Spinal cord (tissue), 10 donors: ENCODE measurements at places on chromosomes 13 and 19.
A peak's percentile ranks its signal among the peaks of the same experiment; 100 is the strongest.

DNA sequence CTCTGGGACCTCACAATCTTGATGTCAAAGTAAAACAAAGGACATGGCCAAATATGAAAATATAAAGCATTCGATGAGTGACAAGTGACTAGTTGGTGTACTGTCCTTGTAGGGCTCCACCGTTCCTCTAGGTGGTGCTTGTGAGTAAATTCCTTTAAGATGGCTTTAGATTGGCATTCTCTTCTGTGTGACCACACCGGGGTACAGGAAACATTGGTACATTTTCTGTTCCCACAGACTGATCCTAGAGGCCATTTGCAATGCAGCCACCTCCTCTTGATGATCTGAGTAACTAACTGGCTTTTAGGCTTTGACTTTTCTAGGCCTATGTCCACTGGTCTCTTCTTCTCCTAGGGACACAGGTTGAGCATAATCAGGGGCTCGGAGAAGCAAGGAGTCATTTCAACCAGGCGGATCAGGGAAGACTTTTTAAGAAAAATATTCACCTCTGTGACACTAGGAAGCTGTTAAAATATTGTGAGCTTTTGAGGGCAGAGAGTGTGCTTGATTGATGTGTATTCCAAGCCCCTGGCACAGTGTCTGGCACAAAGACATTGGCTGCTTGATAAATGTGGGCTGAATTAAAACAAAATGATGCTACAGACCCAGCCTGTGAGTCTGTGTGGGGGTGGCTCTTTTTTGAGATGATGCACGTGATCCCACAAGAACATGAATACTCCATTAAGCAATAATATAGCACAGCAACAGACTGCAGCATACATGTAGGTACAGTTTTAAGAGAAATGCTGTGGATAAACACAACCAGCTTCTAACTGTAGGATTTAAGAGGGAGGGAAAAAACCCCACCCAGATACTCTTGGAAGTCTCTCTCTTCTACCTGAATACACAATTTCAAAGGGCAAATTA is 21.0 kb downstream of the EPSTI1 start:
- H3K4me3 ChIP-seq: no peak overlapping the region
- DNase-seq: peak; percentile 68
- H3K27me3 ChIP-seq: no peaks in the 10 kb centered on the region
- H3K4me1 ChIP-seq: peaks cover 5% of the 10 kb centered on the region
- no peak overlapping the region for H3K27ac ChIP-seq
- no peaks in the 10 kb centered on the region for H3K36me3 ChIP-seq

GRCh38 chr19:46067691-46068090 is 26.9 kb upstream of the IGFL4 start:
- no peaks in the 10 kb centered on the region for H3K4me1 ChIP-seq
- no peak overlapping the region for H3K27ac ChIP-seq
- H3K27me3 ChIP-seq: peaks cover 2% of the 10 kb centered on the region
- H3K4me3 ChIP-seq: no peak overlapping the region

- H3K4me1 ChIP-seq: peaks cover 2% of the 10 kb centered on the region
- no peak overlapping the region for H3K4me3 ChIP-seq
- DNase-seq: peak; percentile 29
- H3K36me3 ChIP-seq: no peaks in the 10 kb centered on the region
- H3K27me3 ChIP-seq: no peaks in the 10 kb centered on the region
These were observed 58.7 kb upstream of the RGCC start for GRCh38 chr13:41398494-41399170.

DNA sequence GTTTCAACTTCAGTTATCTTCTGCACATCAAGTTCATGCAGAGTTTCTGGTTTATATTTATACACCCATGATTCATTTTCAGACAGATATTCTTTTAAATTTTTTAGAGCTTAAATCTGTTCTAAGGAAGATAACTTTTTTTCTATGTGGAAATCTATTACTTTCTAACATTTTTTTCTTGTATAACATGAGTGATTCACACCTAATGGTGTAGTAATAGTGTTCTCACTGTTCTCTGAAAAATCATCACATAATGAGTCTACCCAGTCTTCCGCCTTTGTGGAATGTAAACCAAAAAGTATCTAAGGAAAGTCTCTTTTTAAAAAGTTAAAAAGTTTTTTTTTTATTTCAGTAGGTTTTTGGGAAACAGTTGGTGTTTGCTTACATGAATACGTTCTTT is 70.8 kb downstream of the FNDC3A start:
- no peak for DNase-seq
- H3K27ac ChIP-seq: no peak overlapping the region
- H3K4me1 ChIP-seq: no peaks in the 10 kb centered on the region
- H3K27me3 ChIP-seq: no peaks in the 10 kb centered on the region
- H3K36me3 ChIP-seq: peaks cover 3% of the 10 kb centered on the region

- DNase-seq: no peak
- H3K4me1 ChIP-seq: no peaks in the 10 kb centered on the region
- no peak overlapping the region for H3K4me3 ChIP-seq
- no peaks in the 10 kb centered on the region for H3K36me3 ChIP-seq
- H3K27ac ChIP-seq: no peak overlapping the region
These were observed 181.8 kb downstream of the TBC1D4 start for GRCh38 chr13:75299913-75300862.
